Stimulated activated CD8-positive, alpha-beta memory T cell treated with anti-CD3 and anti-CD28 coated beads, Interleukin-15, amount 100 ng/mL, for 24 hours (primary cell): ENCODE measurements at places on chromosomes 4 and X.

DNA sequence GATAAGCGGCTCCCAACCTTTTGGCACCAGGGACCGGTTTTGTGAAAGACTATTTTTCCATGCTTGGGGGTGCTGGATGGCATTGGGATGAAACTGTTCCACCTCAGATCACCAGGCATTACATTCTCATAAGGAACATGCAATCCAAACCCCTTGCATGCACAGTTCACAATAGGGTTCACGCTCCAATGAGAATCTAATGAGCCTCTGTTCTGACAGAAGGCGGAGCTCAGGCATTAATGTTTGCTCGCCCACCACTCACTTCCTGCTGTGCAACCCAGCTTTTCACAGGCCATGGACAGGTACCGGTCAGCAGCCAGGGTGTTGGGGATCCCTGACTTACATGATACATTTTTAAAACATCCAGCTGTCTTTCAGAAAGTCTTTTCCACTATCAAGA lies 187.3 kb downstream of the SLC39A8 start:
- DNase-seq, result no peak

DNA sequence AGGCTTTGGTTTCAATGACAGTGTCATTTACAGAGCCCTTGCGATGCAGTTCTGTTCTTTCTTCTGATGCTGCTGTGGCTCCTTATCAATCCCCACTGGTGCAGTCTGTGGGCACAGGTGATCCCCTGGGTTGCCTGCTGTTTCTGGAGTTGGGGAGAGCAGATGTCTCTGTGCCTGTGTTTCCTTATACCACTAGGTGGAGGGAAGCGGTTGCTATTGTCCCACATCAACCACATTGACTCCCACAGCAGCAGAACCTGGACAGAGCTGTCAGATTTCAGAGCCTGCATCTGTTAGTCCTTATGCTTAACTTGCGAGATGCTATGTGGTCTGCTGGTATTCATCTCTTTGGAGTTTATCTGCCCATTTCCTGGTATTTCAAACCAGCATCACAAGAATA lies 57.7 kb downstream of the NEIL3 start:
- DNase-seq, result no peak

GRCh38 chr4:155800685-155801343 lies 42.0 kb downstream of the GUCY1B1 start:
- DNase-seq, result no peak

DNA sequence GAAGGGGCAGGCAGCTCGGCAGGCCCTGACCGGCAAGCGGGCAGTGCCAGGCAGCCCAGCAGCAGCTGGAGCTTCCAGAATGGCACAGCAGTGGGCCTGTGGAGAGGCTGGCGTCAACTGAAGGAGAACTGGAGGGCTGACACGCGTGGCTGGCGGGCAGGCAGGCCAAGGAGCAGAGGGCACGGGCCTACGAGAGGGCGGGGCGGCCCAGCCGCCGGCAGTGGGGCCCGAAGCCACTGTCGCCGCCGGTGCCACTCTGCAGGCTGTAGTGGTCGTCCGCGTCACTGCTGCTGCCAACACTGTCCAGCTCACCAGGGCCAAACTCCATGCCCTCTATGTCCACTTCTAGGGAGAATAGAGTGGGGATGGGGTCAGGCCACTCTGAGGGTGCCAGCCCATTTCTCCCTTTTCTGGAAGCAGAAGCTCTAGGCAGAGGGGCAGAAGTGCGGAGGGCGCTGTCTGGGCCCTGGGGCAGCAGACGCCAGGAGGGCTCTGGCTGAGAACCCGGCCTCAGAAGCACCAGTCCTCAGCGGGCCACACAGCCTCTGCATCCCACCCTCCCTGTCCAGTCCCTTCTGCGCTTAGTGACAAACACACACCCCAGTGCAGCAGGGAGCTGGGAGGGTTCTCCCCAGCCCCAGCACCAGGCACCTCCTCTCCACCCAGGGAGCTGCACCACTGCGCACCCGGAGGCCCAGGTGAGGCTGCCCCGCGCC lies 8.6 kb upstream of the HAUS3 start:
- no peak for DNase-seq

- no peak for DNase-seq
Observed at GRCh38 chr4:8404791-8405515, 35.6 kb downstream of the ACOX3 start.

DNA sequence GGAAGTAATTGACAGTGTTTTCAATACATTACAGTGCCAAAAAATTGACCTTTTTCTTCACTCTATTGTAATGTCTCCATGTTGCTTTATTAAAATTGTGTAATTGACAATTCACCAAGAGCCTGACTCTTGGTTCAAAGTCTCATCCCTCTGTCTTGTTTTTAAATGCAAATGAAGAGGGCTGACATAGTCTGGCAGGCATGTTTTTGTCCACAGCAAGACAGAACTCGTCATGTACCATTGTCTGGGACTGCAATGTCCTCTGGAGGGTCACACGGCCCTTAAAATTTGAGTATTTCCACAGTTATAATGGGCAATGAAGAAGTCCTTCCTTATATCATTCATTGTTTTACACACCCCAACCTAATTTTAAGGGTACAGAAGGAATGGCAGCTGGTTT lies 38.0 kb upstream of the FBXW7 start:
- no peak for DNase-seq

GRCh38 chr4:143270256-143270838 lies 66.3 kb upstream of the GAB1 start:
- DNase-seq, result no peak

DNA sequence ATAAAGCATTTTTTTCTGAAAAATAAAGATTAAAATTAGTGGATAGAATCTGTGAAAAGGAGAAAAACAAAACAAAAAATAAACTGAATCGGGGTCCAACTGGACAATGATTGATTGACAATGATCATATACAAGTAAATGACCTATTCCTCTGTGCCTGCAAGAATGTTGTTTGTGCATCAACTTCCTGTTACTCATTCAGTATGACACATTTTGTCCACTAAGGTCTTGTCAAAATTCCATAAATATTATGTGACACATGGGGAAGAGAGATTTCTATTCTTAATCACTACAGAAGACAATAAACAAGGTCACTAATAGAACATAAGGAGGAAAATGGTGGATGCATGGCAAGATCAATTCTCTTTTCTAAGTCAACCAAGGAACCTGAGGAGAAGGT lies 54.9 kb downstream of the F8 start:
- DNase-seq, result no peak

DNA sequence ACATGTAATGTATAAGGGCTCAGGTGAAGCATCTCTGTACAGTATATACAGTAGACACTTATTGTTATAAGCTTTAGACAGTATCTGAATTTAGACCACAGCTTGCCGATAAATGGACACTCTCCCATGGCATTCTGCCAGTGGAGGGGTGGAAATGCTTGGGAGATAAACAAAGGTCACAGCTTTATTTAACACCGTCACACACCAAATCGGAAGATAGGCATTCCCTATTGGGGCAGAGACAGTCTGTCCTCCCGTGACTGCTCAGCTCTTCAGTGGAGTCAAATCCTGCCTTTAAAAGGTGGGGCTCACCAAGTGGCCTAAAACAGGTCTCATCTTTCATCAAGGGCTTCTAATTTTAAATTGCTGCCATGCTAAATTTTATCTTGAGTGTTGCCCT lies 178.8 kb downstream of the CAMK2D start:
- DNase-seq, result no peak

DNA sequence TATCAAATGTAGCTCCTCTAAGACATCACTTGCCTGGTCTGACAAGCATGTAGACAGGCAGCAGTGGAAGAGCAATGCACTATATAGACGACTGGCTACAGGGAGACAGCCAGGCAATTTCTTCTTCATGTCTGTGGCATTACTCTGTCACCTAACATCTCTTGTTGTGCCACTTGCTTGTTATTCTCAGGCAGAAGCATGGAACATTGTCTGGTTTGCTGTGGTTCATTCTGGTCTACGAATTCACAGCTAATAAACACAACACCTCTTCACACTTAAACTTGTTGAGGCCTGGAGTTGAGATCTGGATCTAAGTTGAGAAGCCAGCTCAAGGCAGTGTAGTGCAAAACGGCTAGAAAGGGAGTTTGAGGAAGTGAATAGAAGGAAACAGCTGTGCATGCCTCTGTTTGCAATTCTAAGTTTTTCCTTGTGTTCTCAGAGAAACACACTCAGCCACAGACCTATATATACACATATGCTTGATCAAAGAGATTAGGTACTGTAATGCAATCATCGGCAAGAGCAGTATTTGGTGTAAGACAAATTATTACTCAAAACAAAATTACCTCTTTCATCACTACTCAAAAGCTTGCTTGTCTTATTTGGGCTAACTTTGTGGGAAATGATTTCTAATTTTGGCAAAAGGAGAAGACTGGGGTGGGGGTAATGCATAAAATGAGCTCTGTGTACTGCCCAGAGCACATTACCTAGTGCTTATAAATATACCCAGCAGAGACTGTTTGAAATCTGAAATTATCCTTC lies 243.8 kb downstream of the PPP3CA start:
- no peak for DNase-seq

DNA sequence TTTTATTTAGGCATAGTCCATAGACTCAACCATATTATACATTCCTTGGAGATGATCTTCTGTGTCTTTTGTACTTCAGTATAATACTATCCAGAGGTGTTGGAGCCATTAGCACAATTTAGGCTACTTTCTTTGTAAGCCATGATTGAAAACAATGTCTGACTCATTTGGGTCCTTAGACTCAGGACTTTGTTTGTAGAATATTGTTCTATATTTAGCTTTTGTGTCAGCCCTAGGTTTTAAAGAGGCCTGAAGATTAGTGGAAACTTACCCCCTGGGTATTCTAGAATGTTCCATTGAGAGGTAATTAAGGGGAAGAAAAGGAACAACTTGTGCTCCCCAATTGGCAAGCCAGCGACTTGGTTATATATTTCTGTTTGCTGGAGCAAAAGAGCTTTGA lies 145.2 kb upstream of the SCML1 start:
- DNase-seq, result no peak

GRCh38 chr4:134337574-134337973 lies 136.0 kb upstream of the PABPC4L start:
- no peak for DNase-seq

DNA sequence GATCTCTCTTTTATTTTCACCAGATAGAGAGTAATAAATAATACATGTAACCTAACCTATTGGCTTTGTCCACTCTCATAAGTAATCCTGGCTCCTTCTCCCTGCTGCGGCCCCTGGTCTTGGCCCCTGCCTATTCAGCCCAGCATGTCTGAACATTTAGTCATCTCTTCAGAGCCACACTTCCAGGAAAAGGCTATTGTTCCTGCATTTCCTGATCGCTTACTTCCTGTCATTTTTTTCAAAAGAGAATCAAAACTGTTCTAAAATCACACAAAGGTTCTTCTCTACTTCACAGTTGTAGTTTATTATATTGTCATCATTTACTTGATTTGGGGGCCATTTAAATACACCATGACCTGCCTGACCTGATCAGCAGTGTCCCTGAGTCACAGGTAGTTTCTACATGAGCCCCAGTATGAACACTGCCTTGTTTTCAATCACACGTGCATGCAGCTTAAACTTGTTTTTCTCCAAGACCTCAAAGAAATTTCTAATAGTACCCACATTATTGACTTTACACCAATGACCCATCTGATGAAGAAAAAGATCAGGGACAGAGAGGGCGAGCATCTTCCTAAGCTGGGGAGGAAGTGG lies 47.4 kb upstream of the KDR start:
- DNase-seq, result no peak

DNA sequence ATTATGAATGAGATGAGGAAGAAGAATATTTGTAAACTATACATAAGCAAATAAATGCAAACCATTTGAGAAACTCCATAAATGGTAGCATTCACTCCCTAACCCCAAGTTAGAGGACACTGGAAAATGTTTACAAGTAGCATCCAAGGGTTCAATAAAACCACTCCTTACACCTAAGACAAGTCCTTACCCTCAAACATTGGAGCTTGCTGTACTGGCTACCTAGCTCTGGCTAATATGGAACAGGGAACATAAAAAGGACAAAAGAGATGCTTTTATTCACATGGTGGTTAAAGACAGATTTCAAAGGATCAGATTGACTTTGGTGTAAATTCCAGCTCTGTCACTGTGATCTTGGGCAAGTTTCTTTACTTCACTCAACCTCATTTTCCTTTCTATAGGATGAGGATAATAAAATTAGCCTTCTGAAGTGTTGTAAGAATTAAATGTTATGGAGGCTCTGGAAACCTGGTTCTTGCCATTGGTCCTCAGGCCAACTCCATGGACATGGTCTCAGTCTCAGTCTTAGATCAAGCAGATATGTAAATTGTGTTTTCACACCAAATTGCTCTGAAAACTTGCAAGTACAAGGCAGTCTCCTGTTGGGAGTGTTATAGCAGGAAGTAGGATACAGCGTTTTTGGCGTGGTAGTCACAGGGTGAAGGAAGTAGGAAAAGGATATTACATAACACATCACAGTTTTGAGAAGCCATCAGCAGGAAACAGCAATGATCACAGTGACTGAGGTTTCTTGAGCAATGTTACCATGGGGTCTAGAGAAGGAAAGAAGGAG lies 3.3 kb downstream of the CXCL1 start:
- DNase-seq, result no peak

- no peak for DNase-seq
Observed at GRCh38 chr4:85707611-85708010, 232.7 kb downstream of the ARHGAP24 start.
